OCI-LY7 (cell line): ENCODE measurements at places on chromosomes 5 and 9. TPM values are rescaled to one million over a fixed set of nuclear protein-coding genes. Genes with fewer than 3 reads are reported as not detected.

DNA sequence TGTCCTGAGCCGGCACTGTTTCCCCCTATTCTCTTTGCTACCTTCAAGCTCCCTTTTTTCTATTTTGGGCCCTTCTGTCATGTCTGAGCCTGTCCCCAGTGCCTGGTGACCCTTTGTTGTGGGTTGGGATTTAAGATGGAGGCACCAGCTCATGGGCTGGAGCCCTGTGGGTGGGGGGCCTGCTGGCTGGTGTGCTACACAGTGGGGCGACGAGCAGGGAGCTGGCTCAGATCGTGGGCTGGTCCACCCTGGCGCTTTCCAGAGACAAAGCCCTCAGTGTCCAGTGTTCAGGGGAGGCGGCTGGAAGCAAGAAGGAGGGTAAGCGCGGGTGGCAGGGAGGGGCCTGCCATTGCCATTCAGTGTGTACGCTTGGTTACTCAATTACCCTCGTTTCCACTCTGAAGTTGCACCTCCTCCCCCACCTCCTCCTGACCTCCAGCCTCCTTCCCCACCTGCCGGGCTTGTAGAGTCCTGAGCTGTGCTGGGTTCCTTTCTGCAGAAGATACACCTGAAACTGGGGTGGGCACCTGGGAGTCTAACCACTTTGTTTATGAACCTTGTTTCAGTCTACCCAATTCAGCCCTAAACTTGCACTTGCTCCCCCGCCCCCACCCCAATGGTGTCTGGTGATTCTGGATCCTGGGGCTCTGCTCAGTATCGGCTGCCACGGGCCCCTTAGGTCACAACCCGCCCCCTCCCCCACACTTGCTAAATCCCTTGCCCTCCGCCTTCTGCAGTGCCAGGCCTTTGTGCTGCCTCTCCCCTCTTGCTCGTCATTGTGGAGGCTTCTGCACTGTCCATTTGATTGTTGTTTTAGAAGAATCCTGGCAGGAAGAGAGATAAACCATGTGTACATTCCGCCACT lies 49.9 kb downstream of the MVB12B start:
- DNase-seq, result no peak

GRCh38 chr5:169450464-169450863 lies 133.1 kb upstream of the SPDL1 start:
- no peak for DNase-seq

Gene CAMK2A
- not detected in 2 replicates for total RNA-seq

Gene CAVIN4
- total RNA-seq, result 0.59 and 0.68 TPM in 2 replicates

Gene SPATA31D4
- not detected in 2 replicates for total RNA-seq

Gene COL15A1
- not detected in 2 replicates for total RNA-seq

Gene OR1Q1
- total RNA-seq, result not detected in 2 replicates
